ENCODE measurements at places on chromosomes 1 and 21.

DNA sequence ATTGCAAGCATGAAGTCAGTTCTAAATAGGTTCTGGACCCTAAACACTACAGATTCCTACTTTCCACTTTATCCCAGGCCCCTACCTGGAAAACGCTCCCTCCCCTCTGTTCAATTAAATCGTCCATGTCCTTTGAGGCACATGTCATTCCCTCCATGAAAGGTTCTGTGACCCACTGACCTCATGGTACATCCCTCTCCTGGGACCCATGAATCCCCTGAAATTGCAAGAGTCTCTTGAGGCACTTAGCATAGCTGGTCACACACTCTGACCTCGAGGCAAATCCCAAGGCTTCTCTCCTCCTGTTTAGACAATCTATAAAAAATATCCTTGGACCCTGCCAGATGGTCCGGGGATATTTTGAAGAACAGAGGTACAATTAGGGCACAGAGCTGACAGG, 34.3 kb upstream of the KRTAP19-8 start:
- no peak for DNase-seq

- no peak for DNase-seq
These were observed 31.7 kb downstream of the CHML start for GRCh38 chr1:241608379-241609033.

- peak; percentile 5 for DNase-seq
These were observed 50.8 kb downstream of the HS2ST1 start for GRCh38 chr1:86965012-86965826.

- DNase-seq, result no peak
These were observed 188.4 kb upstream of the DMRTA2 start for GRCh38 chr1:50611675-50612074.

DNA sequence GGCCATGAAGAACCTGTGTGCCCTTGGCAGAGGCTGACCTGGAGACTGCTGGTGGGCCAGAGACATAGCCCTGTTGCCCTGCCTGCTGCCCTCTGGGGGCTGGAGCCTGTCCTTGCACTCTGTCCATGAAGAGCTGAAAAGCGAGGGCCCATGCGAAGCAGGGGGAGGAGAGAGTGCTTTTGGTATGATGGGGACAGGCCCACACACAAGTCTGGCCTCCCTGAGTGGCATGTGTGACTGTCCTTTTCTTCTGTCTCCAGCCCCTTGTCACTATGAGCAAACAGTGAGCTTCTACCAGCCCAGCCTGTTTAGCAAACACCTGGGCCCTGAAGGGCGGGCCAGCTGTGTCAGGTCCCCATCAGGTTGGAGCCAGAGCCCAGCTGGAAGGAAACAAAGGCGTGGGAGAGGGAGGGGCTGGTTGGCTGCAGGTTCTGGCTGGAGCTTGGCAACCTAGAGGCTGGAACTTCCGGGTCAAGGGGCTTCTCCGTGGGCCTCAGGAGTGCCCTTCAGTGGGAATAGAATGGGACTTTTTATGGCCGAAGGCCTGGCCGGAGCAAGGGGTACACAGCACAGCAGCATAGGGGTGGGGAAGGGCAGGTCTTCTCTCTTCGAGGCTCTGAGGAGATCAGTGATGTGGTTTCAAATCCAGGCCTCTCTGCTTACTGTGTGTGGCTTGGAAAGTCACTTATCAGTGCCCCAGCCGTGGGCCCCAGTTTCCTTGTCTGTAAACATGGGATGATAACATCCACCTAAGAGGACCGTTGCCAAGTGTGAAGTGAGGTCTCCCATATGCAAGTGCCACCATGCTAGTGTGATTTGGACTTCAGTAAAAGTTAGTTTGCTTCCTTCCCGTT, 14.3 kb downstream of the QSOX1 start:
- DNase-seq, result no peak

GRCh38 chr1:111483876-111484275, 10.1 kb downstream of the C1orf162 start:
- no peak for DNase-seq

GRCh38 chr1:187516874-187517273, 688.1 kb downstream of the PLA2G4A start:
- DNase-seq, result no peak

DNA sequence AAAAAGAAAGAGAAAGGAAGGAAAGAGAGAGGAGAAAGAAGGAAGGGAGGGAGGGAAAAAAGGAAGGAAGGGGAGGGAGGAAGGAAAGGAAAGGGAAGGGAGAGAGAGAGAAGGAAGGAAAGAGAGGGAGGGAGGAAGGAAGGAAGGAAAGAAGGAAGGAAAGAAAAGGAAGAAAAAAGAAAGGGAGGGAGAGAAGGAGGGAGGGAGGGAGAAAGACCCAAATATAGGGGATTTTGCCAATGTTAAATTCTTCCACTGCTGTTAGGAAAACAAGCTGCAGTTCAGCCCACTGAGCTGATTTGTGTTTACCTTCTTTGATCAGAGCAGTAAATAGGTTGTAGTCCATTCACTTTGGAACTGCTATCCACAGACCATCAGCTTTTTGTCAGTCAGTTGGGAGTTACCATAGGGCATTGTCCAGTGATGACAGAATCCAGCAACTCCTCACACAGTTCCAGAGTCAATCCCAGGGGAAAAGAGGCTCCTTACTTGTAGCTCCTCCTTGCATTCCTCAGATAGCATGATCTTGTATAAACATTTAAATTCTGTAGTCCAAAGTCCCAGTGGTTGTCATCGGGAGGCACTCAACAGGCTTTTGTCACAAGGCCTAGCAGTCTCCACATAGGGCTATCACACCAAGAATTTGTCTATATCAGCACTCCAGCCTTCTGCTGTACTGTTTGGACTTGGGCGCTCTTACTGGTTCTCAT, 13.5 kb upstream of the PPP1R8 start:
- DNase-seq, result no peak

GRCh38 chr1:66628926-66629325, 95.0 kb downstream of the SGIP1 start:
- DNase-seq, result no peak

DNA sequence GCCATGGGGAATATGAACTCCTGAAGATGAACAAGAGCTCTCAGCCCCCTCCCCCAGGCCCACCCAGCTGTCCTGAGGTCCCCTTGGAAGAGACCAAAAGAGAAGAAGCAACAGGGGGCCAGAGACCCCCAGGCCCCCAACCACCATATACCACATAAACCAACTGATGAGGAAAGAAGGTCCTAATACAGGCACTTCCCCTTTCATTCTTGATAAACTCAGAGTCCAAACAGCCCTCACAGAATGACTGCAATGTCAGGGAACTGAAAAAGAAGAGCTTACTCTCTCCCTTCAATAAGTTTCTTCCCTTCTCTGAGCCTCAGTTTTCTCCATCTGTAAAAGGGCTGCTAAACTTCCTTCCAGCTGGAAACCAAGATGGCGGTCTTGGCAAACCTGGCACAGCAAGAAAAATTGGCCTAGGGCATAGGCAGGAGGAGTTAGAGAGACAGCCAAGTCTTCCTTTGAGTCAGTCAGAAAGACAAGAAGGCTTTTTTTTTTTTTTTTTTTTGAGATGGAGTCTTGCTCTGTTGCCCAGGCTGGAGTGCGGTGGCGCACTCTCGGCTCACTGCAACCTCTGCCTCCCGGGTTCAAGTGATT, 90.5 kb downstream of the VWA5B1 start:
- no peak for DNase-seq

DNA sequence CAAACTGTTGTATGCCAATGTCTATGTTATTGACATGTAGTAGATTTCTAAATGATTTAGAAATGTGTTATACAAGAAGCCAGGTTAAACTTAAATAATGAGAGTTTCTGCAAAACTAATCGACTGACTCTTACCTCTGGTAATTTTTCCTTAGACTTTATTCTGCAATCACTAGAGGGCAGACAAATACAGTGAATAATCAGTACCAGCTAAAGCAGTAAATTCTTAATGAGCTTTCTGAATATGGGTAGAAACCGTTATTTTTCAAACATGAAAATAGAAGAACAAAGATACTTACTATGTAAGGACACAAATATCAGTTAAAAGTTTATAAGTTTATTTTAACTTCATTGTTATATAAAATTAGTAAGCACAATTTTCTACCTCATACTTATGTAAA, 97.9 kb upstream of the RGS1 start:
- peak; percentile 40 for DNase-seq

Measured in midbrain (tissue), 1 donor.